ENCODE measurements at places on chromosomes 1 and 21. TPM values are rescaled to one million over a fixed set of nuclear protein-coding genes. Genes with fewer than 3 reads are reported as not detected.
A peak's percentile ranks its signal among the peaks of the same experiment; 100 is the strongest.

DNA sequence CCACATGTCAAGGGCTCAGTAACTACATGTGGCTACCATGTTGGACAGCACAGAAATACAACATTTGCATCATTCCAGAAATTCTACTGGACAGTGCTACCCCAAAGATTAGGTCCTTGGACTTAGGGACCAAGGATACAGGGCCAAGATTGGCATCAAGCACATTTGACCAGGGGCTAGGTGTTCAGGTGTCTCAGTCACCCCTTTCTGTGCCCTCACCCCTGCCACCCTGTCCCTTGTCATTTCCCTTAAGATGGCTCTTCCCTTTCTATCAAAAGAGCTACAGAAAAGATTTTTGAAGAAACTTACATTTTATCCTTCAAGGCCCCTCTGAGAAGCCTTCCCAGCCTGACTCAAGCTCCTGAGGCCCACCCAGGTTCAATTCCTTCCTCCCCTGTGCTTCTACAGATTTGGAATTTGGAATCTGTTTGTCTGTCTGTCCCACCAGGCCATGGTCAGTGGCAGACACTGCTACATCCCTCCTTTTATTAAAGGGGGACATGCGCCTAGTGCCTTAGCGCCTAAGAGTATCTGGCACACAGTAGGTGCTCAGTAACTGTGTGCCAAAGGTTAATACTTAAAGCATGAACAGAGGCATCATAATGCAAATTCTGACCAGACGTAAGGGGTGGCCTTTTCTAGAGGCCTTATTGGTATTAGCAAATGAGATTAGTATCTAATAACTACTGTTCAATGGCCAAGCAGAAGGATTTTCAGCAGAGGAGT is 21.4 kb downstream of the CSF1 start:
- DNase-seq = no peak
- no peak overlapping the region for H3K27ac ChIP-seq

DNA sequence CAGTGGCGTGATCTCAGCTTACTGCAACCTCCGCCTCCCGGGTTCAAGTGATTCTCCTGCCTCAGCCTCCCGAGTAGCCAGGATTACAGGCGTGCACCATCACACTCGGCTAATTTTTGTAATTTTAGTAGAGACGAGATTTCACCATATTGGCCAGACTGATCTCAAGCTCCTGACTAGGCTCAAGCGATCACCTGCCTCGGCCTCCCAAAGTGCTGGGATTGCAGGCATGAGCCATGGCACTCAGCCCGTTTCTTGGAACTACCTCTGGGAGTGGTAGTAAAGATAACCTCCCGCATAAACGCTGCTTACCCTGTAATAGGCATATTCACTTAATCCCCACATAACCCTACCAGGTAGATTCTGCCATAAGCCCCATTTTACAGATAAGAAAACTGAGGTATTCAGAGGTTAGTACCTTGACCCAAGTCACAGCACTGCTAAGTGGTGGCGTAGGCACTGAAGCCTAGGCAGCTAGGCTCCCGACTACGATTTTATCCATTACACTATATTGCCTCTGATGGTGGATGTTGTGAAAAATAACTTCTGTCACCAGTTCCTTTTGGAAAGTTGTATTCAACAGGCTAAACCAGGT is 143.8 kb downstream of the SDCCAG8 start:
- H3K4me3 ChIP-seq = no peak overlapping the region
- no peak overlapping the region for H3K27ac ChIP-seq
- H3K27me3 ChIP-seq = no peaks in the 10 kb centered on the region
- peaks cover 5% of the 10 kb centered on the region for H3K4me1 ChIP-seq

- no peak for DNase-seq
- H3K27ac ChIP-seq = no peak overlapping the region
- no peaks in the 10 kb centered on the region for H3K27me3 ChIP-seq
- H3K4me1 ChIP-seq = no peaks in the 10 kb centered on the region
Measured at GRCh38 chr1:53413175-53414001, 45.8 kb upstream of the DMRTB1 start.

FLG2 gene
- not detected for total RNA-seq

SPOCD1 gene
- total RNA-seq = 0.66 TPM

GRCh38 chr1:55211863-55212262 is 3.3 kb downstream of the USP24 start:
- H3K4me3 ChIP-seq = no peak overlapping the region
- H3K4me1 ChIP-seq = peaks cover 26% of the 10 kb centered on the region
- DNase-seq = no peak
- H3K27ac ChIP-seq = no peak overlapping the region
- no peaks in the 10 kb centered on the region for H3K36me3 ChIP-seq

- no peak overlapping the region for H3K4me3 ChIP-seq
- H3K4me1 ChIP-seq = no peaks in the 10 kb centered on the region
- no peak for DNase-seq
- H3K27ac ChIP-seq = no peak overlapping the region
Measured at GRCh38 chr1:170660281-170660713, 3.6 kb upstream of the PRRX1 start.

DNA sequence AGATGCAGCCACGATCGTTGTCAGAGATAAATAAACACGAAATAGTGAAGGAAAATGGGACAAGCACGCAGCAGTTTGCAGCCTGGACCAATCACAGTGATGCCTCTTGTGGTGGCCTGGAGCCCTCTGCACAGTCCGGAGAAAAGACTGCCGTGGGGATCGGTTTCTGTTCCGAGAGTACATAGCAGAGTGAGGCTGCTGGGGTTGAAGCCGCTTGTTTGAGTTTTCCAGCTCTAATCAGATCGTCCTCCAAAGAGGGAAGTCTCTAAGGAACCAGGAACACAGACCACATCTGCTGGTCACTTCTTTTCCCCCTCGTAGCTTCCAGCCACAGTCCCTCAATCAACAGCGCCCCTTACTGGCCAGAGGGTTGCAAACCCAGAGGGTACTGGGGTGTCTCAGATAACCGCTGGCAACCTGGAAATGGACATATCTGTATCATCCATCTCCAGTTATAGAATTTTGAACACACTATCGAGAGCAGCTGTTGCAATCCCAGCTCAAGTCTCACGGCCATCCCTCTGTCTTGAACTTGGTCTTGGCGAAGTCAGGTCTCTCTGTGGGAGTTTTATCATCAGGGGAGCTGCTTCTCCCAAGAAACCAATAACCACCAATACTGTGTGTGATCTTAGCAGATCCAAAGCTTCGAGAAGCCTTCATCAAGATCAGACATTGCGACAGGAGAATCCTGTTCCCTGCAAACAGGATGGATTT is 57.4 kb downstream of the OLIG1 start:
- H3K36me3 ChIP-seq = no peaks in the 10 kb centered on the region
- DNase-seq = peak; percentile 56
- H3K4me3 ChIP-seq = no peak overlapping the region
- H3K4me1 ChIP-seq = peaks cover 10% of the 10 kb centered on the region
- H3K27me3 ChIP-seq = no peaks in the 10 kb centered on the region

Measured in Caco-2 (cell line).